Stimulated activated CD4-positive, alpha-beta T cell treated with anti-CD3 and anti-CD28 coated beads, Interleukin-2, amount 100 ng/mL, for 4 hours (primary cell): ENCODE measurements at places on chromosomes 16 and 17.

DNA sequence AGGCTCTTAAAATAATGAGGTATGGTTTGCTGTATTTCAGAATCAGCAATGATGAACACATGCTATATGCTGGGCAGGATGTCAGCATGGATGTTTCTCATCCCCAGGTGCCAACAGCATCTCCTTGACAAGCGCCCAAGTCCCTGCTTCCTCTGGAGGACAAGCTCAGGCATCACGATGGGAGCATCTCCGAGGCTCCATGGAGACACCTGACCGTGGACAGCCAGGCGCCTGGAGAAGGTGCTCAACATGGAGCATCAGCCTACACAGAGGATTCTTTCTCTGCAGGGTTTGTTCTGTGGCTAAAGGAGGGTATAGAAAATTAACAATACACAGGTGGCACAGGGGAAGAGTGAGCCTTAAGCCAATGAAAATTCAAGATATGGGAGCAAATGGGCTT lies 72.1 kb downstream of the SLC5A11 start:
- DNase-seq = no peak

- no peak for DNase-seq
Observed at GRCh38 chr16:73166441-73166851, 118.5 kb upstream of the ZFHX3 start.

GRCh38 chr17:27621536-27621935 lies 9.5 kb upstream of the LGALS9 start:
- DNase-seq = no peak

GRCh38 chr17:11668618-11669017 lies 70.3 kb downstream of the DNAH9 start:
- DNase-seq = no peak

GRCh38 chr16:72952811-72953271 lies 95.1 kb downstream of the ZFHX3 start:
- no peak for DNase-seq

- no peak for DNase-seq
Observed at GRCh38 chr17:32903774-32904673, 23.9 kb upstream of the TMEM98 start.

DNA sequence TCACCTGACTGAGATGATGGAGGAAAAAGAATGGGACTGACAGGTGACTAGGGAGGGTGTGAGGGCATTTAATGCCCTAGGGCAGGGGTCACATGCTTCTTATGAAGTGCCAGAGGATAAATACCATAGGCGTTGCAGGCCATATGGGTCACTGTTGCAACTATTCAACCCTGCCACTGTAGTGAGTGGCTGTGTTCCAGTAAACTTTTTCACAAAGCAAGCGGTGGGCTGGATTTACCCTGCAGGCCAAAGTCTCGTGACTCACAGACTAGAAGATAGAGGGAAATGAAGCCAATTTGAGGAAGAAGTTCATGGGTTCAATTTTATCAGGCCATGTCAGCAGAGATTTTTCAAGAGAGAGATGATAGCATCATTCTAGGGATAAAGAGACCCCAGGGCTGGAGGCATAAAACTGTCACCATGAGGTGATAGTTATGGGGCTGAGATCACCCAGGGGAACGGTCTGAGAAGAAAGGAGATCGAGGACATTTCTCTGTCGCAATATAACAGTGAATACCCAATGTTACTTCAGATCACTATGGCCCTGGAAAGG lies 8.6 kb downstream of the ARHGAP17 start:
- DNase-seq = no peak

DNA sequence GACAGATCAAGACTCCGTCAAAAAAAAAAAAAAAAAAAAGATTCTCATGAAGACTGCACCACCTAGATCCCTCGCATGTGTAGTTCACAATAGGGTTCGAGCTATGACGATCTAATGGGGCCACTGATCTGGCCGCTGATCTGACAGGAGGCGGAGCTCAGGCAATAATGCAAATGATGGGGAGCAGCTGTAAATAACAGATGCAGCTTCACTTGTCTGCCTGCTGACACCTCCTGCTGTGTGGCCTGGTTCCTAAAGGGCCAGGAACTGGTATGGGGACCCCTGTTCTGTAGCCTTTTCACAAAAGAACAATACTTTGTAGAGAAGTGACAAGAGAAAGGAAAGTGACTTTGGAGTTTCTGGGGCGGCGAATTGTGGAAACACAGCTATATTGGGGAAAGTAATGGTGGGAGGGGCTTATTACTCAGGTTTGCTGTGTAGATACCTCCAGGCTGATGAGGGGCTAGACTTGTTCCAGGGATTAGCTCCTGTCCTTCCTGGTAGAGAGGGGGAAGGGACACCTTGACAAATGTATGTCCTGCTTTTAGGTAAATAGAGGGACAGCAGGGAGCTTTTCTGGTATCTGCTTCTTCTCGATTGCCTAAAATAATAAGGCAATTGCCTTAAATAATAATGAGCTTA lies 57.1 kb downstream of the HAPSTR1 start:
- no peak for DNase-seq

DNA sequence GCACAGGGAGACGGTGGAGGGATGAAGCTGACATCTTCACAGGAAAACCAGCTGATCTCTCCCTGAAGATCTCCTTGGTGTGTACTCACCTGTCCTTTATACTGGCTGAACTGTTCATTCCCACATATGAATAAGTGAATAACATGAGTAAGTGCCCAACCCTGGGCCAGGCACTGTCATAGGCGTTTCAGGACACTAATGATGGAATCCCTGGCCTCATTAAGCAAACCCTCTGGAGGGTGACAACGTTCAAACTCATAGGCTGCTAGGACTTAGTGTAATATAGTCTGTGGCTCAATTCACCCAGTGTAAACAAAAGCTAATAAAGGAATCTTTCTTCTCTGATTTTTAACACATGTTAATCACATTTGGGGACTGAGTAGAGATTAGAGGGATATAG lies 24.5 kb downstream of the GAS7 start:
- DNase-seq = no peak

DNA sequence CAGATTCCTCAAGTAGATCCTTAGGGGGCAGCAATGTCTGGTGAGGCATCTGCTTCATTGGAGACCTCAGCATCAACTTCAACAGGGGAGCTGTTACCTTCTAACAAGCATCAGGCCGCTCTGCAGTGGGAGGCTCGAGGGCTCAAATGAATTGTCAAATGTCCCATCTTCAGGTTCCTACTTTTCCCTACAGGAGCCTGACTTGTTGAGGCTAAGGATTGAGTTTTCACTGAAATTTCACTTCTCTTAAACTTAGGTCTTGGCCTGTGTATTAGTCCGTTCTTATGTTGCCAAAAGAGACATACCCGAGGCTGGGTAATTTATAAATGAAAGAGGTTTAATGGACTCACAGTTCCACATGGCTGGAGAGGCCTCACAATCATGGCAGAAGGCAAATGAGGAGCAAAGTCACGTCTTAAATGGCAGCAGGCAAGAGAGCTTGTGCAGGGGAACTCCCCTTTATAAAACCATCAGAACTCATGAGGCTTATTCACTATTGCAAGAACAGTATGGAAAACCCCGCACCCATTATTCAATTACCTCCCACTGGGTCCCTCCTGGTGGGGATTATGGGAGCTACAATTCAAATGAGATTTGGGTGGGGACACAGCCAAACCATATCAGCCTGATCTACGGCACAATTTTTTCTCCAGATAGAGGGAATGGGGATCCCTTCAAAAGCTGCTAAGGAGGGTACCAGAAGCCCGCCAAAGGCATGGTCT lies 5.1 kb upstream of the CD300LD start:
- DNase-seq = no peak

- DNase-seq = no peak
Observed at GRCh38 chr17:80981062-80981902, 10.4 kb upstream of the CHMP6 start.

- DNase-seq = no peak
Observed at GRCh38 chr16:68951991-68952877, 108.9 kb downstream of the TANGO6 start.

DNA sequence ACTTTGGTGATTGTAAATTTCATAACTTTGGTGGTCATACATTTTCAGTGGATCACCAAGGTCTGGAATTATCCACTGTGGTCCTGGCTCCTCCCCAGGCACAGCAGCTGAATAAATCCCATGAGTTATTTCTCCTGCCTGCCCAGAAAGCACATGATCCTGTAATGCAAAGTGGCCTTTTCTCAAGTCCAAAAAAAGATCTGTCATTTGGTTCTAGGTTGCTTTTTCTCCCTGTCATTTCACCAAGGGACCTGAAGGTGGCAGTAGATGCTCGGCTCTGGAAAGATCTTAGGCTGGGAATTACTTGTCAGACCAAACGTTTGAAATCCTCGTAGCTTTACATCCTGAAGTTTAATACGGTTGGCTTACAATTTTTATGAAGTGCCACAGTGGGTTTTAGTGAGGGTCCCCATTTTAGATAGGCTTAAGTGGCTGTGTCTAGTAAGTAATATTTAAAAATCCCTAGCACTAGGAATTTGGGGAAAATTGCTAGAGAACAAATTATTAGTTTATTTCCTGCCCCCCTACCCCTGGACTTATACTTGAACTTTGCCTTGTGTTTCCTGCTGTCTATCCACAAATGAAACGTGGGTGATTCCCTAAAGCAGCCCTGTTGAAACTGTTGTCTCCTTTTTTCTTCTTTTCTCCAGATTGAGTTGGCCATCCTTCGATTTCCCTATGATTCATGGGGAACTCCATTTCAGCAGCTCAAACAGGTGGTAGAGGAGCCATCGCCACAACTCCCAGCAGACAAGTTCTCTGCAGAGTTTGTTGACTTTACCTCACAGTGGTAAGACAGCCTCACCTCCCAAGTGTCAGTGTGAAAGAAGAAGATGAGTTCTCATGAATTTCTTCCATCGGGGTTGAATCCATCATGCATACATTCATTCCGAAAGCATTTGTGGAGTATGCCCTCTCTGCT lies 111.7 kb downstream of the MAP2K6 start:
- no peak for DNase-seq

- no peak for DNase-seq
Observed at GRCh38 chr17:57311281-57312216, 55.2 kb downstream of the MSI2 start.

DNA sequence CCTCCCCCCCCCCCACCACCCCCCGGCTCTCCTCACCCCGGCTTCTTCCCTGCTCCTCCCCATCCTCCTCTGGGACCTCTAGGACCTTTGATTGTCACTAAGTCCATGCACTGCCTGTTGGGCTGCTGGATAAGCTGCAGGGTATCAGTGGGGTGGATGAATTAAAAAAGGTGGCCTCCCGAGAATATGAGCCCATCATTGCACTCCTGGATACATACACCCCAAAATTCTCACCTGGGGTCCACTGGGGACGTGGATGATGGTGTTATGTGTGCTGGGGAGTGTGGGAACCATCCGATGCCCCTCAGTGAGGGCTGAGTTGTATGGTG lies 88.8 kb downstream of the IRF8 start:
- no peak for DNase-seq

GRCh38 chr17:15395091-15395490 lies 53.7 kb upstream of the TEKT3 start:
- DNase-seq = no peak

- DNase-seq = no peak
Observed at GRCh38 chr16:86584726-86585721, 6.7 kb downstream of the FOXL1 start.

DNA sequence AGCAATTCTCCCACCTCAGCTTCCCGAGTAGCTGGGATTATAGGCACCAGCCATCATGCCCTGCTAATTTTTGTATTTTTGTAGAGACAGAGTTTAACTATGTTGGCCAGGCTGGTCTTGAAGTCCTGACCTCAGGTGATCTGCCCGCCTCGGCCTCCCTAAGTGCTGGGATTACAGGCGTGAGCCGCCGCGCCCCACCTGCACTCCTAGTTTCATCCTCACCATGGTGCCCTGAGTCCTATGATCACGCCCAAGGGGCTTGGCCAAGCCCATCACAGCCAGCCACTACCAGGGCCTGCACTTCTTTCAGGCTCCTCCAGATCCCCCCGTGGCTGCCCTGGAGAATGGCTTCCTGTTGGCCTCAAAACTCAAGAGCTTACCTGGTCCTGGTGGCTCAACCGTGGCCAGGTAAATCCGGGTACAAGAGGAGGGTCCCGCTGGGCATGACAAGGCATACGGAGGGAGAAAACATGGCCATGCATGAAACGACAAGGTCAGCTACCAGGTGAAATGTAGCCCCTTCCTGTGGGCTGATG lies 20.4 kb upstream of the TFAP4 start:
- no peak for DNase-seq

- no peak for DNase-seq
Observed at GRCh38 chr17:32930512-32930911, 2.6 kb downstream of the TMEM98 start.

- no peak for DNase-seq
Observed at GRCh38 chr16:56615353-56615752, 7.0 kb downstream of the MT2A start.

DNA sequence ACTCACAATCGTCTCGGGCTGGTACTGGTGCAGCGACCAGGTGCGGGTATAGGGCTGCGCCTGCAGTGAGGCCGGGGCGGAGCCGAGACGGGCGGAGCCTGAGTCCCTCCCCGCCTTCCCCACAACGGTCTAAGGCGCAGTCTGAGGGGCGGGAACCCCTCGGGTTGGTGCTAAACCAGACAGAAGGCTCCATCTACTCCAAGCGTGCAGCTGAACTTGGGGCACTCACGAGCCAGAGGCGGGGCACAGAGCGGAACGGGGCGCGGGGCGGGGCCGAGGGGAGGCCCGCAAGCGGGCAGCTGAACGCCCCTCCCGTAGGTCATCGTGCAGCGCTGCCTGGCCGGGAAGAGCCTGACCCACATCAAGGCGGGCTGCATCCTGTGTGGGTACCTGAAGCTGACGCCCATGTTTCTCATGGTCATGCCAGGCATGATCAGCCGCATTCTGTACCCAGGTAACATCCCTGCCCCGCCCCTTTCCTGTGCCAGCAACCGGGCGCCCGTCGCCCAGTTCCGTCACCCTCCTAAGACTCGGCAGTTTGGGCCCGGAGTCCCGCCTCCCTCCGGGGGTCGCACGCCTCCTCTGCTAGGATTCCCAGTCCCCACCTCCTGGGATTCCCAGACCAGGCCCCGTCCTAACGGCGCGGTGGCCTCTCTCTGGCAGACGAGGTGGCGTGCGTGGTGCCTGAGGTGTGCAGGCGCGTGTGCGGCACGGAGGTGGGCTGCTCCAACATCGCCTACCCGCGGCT lies 5.0 kb downstream of the SLC5A2 start:
- DNase-seq = peak; percentile 52

- no peak for DNase-seq
Observed at GRCh38 chr17:64423881-64424280, 25.0 kb upstream of the MILR1 start.

GRCh38 chr17:935485-935884 lies 44.1 kb downstream of the NXN start:
- no peak for DNase-seq

DNA sequence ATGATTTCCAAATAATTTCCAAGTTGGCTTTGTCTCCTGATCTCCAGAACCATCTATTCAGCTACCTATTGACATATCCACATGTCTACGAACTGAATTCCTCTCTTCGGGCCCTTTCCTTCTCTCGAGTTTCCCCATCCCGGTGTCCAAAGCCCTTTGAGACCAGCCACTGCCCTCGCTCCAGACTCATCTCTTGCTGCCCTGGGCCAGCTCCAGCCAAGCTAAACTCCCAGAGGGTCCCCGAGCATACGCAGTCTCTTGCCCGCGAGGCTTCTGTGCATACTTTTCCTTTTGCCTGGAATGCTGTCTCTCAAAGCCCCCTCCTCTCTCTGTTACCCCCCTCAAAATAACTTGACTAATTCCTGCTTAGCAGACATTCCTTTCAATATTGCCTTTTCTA lies 27.2 kb upstream of the TBX2 start:
- DNase-seq = no peak

GRCh38 chr16:24610416-24610755 lies 71.0 kb downstream of the RBBP6 start:
- no peak for DNase-seq

- no peak for DNase-seq
Observed at GRCh38 chr16:68526782-68527145, 12.3 kb upstream of the ZFP90 start.
